ENCODE measurements at places on chromosomes 6 and 20.
A peak's percentile ranks its signal among the peaks of the same experiment; 100 is the strongest.

DNA sequence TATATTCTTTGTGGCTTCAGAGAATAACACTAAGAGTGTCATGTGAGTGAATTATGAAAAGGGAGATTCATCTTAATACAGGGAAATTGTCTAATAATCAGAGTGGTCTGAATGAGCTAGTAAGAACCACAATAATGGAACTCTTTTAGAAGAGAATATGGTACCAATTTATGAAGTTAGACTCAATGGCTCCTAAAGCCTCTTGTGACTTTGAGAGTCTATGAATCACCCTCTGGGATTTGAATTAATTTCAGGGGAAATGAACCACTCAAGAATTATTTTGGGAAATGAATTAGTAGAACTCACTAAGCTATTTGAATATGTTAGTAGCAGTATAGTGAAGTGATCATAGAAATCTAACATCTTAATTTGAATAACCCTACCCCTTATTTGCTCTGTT lies 14.3 kb downstream of the PCMT1 start:
- DNase-seq = no peak

DNA sequence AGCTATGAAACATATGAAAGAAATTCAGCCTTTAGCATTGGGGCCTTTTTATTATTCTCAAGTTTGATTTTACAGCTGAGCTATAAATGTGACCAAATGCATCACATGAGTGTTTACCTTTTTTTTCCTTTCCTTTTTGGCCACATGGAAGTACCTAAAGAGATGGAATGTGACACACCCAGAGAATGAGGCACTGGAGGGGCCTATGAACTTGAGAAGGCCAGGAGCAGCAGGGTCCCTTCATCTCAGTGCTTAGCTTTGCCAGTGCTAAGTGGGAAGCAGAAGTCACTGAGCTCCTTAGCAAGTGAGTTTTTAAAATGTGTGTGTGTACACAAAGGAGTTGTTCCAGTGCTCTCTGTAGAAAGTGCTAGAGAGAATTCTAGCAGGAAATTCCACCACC lies 44.7 kb downstream of the RREB1 start:
- no peak for DNase-seq

DNA sequence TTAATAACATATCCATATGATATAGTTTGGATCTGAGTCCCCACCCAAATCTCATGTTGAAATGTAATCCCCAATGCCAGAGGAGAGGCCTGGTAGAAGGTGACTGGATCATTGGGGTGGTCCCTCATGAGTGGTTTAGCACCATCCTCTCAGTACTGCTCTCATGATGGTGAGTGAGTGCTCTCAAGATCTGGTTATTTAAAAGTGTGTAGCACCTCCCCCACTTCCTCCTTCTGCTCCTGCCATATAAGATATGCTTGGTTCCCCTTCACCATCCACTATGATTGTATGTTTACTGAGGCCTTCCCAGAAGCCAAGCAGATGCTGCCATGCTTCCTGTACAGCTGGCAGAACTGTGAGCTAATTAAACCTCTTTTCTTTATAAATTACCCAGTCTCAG lies 22.9 kb downstream of the IRF4 start:
- no peak for DNase-seq

DNA sequence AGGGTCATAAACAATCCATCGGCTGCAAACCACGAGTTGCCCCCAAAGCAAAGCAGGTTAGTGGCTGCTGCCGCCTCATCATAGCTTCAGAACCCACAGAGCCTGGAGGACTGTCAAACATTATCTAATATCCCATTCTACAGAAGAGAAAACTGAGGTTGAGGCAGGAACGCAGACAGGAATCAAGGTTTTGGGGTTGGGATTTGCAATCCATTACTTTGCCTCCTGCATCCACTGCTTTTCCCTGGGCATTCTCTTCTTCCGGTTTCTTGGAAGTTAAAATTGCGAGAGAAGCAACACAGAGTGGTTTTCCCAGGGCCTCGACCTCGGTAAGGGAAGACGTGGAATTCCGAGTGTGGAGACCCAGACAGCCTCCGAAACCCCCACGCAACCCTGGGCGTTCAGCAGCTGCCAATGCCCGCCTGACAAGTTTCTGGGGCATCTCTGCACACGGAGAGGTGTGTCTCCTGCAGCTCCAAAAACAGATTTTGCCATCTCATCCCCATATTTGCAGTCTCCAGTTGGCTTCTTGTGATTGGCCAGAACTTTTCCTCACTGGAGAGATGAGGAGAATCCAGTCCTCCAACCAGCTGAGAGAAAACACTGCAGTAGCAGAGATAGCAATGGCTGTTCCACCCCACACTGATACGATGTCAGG lies 45.5 kb upstream of the SNAP25 start:
- no peak for DNase-seq

DNA sequence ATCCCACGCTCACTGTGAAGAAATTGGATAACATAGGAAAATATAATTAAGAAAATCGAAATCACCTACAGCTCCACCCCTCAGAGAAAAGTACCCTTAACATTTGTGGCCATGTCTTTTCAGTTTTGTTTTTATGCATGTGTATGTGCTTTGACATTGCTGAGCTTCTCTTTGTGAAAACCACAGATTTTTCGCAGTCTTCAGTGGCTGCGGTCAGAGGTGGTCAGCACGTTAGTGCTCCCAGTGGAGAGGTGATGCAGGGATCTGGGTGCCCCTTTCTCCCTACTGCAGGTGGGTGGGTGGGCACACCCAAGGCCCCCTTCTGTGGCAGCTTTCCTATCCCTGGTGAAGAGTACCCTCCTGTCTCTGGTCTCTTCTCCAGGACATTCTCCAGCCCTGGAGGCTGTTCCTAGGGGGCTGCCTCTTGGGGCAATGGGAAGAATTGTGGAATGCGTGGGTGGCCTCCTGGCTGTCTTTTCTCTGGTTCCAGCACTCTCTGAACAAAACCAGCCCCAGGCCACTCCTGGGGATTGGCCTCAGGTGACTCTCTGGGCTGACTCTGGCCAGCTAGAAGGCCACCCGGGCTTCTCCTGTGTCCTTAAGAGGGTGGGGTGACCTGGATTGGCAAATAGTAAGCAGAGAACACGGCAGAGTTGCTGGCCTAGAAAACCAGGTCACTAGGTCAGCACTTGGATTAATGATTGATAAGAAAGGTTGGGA lies 49.8 kb upstream of the FANCE start:
- DNase-seq = no peak

DNA sequence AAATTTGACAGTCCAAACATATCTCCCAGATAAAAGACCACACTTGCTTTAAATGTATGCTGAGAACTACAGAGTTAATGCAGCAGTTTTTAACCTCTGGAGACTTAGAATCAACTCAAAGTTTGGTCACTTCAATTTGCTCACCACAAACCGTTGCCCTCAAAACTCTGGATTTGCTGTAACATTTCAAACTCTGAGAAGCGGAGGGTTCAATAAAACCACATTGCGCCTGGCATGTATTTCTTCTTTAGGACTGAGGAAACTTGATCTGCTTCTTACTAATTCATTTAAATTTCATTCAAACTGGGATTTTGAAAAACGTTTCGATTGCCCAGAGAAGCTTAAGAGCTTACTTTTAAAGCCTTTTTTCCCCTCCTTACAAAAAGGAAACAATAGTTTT lies 115.8 kb downstream of the MTFR2 start:
- DNase-seq = no peak

DNA sequence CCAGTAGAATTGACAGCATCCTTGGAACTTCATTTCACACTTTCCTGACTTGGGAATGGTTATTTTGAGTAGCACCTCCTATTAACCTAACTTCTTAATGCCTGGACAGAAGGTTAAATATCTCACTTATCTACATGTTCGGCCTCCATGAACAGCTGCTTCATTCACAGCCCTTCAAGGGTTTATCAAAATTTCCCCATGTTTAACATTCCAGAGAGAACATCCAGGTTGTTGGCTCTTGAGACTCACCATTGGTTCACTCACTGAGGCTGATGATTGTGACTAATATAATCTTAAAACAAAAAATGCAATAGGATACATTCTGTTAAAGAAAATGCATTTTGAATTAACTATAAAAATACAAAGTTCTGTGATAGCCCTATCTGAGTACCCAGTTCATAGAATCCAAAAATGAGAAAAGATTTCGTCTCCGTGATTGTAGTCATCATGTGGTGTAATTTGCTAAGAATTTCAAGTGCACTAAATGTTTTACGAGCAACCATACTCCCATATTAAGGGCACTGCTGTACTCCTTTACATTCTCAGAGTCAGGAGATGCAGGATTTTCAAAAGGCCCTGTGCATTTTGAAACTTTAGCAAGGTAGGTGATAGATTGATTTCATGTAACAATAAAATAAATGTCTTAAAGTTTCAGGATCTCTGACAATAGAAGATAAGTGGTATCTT lies 260.6 kb upstream of the TAB2 start:
- DNase-seq = no peak

- DNase-seq = peak; percentile 73
Observed at GRCh38 chr20:45407067-45407745, 883 bp upstream of the DBNDD2 start.

GRCh38 chr6:121823437-121823851 lies 388.0 kb downstream of the GJA1 start:
- no peak for DNase-seq

DNA sequence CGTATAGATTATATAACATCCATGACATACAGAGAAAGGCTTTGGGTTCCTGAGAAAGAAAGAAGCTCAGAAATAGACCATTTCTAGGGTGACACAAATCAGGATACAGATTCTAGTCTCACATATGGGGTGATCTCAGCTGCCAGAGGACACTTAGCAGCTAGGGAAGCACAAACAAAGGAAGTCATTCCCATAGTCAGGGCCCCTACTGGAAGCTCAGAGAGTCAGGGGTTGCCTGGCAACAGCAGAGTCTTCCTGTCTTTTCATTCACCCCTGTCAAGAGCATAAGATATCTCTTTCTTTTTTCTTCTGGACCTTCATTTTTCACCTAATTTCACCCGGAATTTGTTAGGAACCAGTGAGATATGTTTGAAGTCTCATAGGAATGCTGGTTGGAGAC lies 81.9 kb upstream of the IYD start:
- DNase-seq = no peak

DNA sequence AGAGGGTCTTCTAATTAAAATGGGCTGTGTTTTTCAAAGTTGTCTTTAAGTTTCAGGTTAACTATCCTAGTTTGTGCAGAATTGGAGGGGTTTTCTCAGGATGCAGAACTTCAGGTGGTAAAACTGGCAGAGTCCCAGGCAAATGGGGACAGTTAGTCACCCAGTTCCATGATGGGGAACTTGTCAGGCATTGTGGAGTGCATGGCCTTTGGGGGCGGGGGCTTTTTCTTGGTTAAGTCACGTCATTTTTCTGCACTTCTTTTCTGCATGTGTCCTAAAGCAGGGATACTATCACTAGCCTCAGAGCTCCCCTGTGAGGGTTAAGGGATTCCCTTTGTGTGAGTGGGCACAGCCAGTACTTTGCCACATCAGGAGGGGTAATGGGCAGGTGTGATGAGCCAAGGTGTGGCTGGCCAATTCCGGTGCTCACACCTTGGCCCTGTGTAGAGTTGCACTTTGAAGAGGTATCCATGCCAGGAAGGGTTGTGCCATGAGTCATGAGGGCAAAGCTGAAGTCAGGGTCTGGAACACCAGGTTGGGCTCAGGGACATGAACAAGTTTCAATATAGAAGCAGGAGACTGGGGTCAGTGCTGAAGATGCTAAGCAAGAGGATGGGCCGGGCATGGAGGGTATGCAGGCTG lies 126.0 kb upstream of the RREB1 start:
- DNase-seq = no peak

DNA sequence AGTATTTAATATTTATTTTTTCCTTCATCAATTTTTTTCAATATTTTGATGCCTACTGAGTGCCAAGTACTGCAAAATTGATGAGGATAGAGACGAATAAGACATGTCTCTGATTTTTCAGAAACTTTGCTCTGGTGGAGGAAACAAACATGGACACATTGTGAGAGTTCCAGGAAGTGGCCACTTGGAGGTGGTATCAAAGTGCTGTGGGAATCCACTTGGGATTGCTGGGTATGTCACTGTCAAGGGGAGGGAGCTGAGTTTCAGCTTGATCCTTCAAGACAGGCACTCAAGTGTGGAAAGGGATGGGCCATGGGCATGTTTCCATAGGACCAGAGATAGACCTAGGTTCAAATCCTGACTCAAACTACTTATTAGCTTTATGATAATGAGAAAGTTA lies 24.5 kb upstream of the ABCC10 start:
- DNase-seq = no peak

- no peak for DNase-seq
Observed at GRCh38 chr6:112979830-112980229, 632.7 kb downstream of the RFPL4B start.

GRCh38 chr20:2798814-2799213 lies 1.6 kb downstream of the CPXM1 start:
- DNase-seq = no peak

DNA sequence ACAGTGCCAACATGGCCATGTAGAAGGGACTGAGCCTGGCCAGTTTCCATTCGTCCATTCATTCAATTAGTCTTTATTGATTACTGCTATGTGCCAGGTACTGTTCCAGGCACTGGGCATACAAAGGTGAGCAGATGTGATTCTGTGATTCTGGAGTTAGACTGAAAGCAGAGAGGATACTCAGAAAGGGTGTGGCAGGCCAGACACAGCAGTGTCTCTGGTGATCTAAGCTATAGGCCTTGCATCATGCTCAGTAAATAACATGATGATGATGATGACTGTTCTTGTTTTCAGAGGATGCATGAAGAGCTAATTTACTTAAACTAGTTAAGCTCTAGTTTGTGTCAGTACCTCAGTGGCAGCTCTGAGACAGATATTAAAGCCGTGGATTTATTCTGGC lies 31.4 kb upstream of the FUCA2 start:
- no peak for DNase-seq

All from D341Med (cell line).